ENCODE measurements at places on chromosomes 11 and 22.

DNA sequence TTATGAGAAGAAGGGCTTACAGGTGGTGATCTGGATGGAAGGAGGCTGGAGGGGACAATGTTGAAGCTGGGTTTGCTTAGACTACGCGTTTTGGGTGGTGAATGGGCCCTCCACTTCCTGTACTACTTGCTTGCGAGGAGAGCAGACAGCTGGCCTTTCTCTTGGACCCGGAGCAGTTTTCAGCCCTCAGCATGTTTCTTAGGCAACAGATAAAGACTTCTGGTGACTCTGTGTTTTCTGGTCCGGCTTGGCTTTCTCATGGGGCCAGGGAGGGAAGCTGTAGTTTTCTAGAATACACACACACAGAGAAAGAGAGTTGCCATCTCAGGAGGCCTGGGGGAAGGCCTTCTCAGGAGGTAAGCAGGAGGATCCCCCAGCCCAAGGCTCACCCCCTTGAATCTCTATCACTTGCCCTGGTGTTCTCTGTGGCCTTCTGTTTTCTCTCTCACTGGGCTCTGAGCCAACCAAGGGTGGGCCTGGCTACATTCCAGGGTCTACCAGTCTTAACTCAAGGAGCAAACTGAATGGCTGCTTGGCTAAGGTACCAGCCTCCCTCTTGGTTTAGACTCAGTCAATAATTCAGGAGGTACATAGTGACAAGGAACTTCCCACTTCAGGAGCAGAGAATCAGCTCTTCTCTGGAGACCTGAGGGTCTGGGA lies 2.4 kb downstream of the CCS start:
- DNase-seq, result no peak

- no peak for DNase-seq
Measured at GRCh38 chr11:126305699-126306098, 1.8 kb downstream of the DCPS start.

DNA sequence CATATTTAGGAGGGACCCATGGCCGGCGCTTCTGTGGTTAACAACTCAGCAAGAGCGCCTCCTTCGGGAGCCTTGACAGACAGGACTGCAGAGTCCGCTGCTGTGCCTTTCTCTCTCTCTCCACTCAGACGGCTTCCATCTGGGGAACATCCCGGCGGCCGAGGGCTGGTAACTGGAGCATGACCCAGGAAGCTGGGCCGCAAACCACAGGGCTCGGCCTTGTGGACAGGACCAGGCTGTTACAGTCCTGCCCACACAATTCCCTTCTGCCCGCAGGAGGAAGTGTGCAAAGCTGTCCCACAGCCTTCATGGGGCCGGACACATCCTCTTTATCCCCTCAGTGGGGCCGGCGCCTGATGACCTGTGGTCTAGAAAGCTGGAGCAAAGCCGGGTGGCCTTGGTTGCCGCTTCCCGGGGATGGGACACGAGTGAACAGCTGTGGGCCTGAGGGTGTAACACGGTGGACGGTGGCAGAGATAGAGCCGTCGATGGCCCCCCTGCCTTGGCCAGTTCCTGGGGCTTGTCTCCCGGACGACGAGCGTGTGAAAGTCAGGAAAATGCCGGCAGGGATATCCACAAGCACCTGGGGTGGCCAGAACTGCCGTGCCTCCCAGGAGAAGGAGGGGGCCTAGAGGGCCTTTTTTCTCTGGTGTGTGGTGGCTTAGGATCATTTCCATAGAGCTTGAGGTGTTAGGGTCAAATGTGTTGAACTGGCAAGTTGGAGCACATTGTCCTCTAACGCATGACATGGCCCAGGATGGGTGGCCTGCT lies 50.1 kb downstream of the FBLN1 start:
- peak; percentile 59 for DNase-seq

DNA sequence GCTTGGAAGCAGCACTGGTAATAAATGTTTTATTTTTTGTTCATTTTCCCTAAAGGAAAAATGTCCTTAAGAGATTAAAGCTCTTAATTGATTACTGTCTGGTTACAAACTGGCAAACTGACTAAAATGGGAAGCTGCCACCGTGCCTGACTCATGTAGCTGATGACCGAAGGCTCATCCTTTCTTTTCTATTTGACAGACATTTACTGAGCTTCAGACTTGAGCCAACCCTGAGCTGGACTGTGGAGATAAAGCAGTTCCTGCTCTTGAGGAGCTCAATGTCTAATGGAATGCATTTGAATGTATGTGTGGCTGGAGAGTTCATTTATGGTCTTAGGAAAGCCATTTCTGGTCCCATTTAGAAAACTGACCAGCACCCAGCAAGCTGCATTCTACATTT lies 91.3 kb downstream of the RNF169 start:
- no peak for DNase-seq

- no peak for DNase-seq
Measured at GRCh38 chr22:46902998-46903916, 140.8 kb downstream of the TBC1D22A start.
